Fibroblast of mammary gland (primary cell): ENCODE measurements at places on chromosomes 6 and 20.
A peak's percentile ranks its signal among the peaks of the same experiment; 100 is the strongest.

DNA sequence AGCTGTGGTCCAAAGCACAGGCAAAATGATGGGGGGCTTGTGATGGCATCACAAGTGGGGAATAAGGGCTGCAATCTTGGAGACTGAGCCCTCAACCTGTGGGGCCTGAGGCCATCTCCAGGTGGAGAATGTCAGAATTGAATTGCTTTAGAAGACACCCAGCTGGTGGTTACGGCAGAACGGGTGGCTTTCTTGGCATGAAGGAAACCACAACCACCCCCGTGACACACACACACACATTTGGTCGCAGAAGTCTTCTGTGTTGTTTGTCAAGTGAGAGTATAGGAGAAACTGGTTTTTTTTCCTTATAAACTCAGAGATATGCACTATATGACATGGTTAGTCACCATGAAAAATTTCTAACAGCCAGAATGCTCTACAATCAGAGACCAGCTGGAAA is 139.5 kb upstream of the CDH4 start:
- DNase-seq: no peak

DNA sequence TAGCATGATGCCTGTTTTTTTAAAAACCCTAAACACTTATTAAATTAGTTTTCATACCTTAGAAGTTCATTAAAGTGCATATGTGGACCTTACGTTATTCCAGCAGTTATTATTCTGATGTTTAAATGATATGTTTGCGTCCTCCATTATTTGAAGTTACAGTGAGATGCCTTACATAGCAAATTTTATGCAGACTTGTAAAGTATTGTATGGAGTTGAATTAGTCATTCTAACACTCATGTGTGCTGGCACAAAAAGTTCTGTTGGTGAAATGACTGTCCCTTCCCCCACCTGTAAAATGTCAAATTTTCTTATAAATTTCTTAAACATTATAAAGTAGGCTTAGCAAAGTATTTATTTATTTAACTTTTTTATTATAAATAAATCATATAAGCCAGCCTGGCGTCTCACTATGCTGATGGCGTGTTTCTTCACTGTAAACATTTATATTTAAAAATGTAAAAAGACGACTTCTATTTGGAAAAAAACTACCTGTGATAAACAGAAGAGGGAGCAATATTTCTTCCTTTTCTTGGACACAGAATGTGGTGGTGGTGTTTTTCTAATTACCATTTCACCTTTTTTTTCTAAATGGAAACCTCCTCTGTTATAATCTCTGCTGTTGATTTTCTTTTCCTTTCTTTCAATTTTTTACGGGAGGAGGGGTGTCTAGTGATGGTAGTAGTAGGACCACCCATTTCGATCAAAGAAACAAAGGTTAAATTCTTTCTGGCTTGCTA is 155.4 kb downstream of the RFPL4B start:
- DNase-seq: peak; percentile 26

DNA sequence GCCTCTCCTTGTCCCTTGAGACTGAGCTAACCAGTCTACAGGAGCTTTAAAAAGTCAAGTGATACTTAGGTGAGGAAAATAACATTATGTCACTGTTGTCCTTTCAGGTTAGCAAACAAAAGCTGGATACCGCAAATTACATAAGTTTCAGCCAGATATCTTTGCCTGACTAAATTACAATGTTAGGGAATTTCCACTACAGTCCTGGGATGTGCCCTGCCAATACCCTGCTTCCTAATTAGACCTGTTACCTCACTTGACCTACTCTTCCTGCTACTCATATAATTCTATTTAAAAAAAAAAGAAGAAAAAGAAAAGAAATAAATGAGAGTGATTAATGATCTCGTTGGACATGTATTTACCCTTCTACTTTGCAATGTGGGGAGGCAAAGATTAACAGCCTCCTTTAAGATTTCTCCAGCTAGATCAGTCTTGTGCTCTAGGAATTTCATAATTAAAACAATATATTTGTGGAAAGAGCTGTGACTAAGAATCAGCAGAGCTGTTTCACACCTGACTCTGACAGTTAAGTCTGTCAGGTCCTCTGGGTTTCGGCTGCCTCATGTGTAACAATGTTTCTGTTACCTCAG is 318.9 kb downstream of the HDGFL1 start:
- no peak for DNase-seq

DNA sequence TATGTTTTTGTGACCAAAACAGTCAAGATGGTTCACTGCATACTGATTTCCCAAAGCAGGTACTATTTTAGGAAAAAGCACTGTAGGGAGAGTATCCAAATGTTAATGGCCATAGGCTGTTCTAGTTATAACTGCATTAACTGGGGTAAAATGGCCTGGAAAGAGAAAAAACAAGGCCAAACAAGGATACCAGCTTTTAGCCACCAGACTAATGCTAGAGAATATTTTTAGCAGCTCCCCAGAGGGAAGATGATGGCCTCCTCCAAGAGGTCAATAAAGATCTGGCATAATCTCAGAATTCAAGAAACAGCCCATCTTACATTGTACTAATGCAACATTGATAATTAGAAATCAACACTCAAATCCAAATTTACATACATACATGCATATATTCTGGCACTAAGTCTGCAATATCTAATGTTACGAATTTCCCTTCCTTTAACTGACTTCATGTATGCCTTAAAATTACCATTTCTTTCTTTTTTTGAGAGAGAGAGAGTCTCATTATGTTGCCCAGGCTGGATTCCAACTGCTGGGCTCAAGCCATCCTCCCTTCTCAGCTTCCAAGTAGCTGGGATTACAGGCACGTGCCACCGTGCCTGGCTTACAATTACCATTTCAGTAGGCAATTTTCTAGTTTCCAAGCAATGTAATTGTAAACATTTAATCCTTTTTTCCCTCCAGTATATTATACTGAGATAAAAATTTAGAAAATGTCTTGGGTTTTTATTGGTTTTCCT is 9.3 kb downstream of the COX7A2 start:
- DNase-seq: no peak

DNA sequence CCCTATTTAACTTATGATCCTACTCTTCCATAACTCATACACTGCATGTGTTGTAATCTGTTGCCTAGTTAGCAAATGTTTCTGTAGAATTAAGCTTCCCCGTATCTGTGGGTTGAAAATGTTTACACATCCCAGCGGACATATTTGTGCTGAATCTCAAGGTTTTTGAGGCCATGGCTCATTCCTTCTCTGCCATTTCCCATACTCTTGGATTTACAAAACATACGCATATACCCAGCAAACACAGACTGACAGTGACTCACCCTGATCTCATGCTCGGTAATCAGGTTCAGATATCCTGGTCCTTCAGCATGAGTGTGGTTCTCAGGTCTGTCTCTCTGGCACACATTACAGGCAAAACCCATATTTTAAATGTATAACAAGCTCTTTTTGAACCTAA is 58.7 kb downstream of the AGPAT4 start:
- DNase-seq: peak; percentile 100

DNA sequence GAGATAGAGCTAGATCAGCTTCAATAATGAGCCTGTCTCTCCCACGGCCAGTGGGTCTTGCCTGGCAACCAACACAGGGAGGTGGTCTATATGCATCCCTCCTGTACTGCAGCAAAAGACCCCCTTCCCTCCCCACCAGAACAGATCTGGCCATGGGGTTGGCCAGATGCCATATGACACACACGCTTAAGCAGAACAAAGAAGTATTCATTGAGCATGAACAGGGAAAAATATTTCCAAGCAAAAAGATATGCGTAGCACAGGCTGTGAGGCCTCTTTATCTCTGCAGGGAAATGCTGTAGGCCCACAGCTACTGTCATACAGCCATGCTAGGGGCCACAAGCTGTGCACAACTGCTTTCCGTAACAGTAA is 73.4 kb upstream of the NRSN1 start:
- DNase-seq: no peak
